Fibroblast of skin of left biceps (primary cell): ENCODE measurements at places on chromosomes 4 and X.

DNA sequence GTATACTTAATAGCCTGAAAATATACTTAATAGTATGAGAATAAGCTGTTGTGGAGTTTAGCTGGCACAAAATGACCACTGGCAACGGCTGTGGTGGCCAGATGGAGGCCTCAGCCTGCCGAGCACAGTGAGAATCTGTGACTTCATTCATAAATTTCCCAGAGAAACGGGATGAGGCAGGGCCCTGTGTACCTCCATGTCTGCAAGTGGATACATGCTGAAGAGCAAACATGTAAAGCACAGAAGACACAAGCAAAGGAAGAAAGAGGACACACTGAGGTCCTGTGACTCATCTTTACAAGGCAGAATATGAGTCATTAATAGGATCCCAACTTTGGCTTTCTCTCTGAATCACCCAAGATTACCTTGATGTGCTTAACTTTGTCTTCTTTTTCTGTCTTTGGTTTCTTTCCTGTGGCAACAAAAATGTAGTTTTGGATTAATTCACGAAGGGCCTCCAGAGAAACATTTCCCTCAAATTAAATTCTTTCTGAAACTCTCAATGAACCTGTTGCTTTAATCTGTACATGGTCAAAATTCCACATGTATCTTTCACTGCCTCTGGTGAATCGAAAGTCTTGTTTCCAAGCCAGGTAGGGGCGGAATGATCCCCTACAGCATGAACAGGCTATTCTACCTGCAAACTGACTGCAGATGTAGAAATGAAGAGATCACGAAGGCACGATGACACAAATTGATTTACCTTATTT is 56.4 kb downstream of the IRF2 start:
- DNase-seq, result peak; percentile 51

GRCh38 chr4:98951710-98952109 is 22.8 kb upstream of the EIF4E start:
- DNase-seq, result no peak

DNA sequence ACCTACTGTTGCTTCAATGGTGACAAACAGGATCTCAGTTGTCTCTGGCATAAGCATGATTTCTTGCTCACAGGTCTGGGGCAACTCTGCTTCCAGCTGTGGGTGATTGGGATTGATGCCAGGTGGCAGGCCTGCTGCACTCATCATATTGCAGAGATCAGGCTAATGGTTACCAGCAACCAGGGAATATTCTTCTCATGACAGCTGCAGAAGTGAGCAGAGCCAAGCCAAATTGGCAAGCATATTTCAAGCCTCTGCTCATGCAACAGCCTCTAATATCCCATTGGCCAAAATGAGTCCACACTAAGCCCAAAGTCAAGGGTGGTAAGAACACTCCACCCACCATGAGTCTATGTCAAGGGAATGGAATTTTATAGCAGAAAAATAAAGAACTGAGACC is 26.7 kb upstream of the TBC1D19 start:
- DNase-seq, result peak; percentile 78

- no peak for DNase-seq
These were observed 408 bp downstream of the TMEM33 start for GRCh38 chr4:41935652-41936021.

DNA sequence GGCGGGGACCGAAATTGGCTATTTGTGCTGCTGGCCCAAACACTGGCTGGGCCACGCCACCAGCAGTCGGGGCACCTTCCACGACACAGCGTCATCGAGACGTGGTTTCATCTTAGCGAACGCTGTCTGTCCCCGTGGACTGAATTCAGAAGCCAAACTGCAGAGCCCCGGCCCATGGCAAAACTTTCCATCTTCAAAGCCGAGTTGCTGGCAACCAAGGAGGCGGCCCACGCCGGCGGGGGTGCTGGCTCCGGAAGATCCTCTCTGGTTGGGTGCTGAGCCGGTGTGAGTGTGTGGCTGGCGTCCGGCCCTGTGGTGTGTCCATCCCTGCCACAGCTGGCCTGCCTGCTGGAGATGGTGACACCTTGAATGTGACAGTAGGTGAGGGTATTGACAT is 96.6 kb upstream of the ADRA2C start:
- DNase-seq, result no peak

GRCh38 chr4:181364504-181364903 is 878.7 kb upstream of the TENM3 start:
- DNase-seq, result no peak

DNA sequence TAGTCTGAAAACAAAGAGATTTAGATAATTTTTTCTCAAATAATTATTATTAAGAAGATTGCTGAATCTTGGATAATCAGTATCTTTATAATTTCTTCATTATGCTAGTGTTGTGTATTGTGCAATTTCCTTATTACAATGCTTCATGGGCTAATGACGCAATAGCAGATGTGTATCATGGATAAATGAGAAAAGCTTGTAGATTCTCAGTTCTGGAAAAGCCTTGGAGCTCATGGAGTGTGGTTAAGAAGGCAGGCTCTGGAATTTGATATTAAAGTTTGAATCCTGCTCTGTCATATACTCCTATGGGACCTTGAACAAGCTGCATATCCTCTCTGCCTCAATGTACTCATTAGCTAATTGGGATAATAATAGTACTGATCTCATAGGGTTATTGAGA is 18.9 kb upstream of the CXCL8 start:
- peak; percentile 84 for DNase-seq

DNA sequence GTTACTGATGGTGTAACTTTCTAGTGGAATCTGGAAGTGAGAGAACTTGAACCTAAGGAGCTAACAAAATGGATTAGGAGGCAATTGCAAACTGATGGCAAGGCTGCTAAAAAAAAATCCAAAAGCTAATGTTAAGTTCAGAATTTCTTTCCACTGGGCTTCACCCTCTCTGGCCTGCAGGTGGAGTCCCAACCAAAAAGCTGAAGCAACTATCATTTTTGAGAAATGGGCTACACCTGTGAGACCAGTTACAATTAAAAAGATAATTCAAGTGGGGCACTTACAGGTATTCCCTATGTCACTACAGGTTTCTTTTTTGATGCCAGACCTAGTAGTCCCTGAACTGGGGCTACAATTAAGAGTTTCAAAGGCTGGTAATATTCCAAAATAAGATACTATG is 142.1 kb upstream of the FTHL17 start:
- no peak for DNase-seq

DNA sequence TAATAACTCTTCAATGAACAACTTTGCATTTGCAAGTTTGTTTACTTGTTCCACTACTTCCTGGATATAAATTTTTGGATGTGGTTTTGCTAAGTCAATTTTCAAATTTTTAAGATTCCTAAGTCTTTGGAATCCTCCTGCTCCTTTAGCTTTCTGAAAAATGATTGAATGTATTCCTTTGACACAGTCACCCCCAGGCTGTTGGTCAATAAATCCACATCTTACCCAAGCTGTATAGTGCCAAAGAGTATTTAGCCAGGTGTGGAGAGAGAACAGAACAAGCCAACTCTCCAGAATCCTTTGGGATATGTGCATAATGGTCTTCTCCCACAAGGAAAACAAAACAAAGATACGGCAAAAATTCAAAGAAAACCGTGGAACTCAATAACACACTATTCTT is 56.9 kb upstream of the INTU start:
- no peak for DNase-seq

DNA sequence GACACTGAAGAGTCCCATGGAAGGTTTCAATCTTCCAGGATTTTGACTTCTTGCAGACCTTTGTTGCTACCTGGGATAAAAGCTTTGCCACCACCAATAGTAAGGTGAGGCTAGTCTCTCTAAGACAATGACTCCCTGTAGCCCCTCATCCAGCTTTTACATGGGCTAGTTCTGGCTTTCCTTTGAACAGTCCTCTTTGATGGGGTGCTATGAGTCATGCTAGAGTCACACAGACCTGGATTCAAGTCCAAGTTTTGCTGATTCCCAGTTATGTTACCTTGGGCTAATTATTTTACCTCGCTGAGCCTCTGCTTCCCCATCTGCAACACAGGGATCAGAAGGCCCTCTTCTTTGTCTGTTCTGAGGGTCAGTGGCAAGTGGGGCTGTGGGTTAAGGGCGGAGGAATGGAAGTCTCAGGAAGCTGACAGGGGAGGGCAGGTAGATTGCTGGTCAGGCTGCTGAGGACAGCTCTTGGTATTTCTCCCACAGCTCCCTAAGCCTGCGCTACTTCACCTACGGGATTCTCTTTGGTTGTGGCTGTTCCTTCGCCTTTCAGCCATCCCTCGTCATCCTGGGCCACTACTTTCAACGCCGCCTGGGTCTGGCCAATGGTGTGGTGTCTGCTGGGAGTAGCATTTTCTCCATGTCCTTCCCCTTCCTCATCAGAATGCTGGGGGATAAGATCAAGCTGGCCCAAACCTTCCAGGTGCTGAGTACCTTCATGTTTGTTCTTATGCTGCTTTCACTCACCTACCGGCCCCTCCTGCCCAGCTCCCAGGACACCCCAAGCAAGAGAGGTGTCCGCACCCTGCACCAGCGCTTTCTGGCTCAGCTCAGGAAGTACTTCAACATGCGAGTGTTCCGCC is 90.3 kb downstream of the RLIM start:
- no peak for DNase-seq
